ENCODE measurements at places on chromosomes 3 and 15. TPM values are rescaled to one million over a fixed set of nuclear protein-coding genes. Genes with fewer than 3 reads are reported as not detected.

- DNase-seq, result no peak
Measured at GRCh38 chr15:64732156-64732860, 43.1 kb downstream of the RBPMS2 start.

DNA sequence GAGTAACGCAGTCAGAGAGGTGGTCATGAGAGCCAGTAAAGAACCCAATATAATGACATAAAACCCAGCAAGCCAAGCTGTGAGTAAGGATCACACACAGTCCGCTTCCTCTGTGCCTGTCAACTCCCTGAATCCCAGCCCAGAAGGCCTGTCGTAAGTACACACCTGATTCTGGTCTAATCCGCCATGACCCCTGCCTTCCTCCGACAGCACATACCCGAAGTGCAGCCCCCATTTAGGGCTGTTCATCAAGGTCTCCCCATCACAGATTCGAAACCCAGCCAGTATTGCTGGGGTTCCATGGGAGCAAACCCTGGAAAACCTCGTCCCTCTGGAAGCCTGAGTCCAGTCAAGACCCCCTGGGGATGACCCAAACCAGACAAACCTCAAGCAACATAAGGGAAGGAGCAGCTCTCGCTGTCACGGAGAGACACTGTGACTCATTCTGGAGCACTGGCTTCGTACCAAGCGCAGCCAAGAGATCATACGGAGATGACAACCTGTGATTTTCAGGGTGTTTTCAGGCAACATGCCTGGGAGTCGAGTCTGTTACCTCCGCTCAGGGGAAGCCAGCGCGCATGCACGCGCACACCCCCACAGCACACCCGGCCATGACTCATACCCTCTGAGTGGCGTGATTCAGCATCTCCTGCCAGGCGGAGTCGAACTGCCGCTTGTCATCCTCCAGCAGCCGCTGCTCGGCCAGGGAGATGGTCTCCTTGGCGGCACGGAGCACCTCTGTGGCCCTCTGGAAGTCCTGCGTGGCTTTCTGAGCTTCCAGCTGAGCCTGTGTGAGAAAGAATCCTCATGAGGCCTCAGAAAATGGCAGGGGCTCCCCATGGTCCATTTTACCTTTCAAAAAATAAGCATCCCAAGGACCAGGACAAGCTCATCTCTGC lies 63.0 kb downstream of the SH3BP5 start:
- peak; percentile 91 for DNase-seq

DNA sequence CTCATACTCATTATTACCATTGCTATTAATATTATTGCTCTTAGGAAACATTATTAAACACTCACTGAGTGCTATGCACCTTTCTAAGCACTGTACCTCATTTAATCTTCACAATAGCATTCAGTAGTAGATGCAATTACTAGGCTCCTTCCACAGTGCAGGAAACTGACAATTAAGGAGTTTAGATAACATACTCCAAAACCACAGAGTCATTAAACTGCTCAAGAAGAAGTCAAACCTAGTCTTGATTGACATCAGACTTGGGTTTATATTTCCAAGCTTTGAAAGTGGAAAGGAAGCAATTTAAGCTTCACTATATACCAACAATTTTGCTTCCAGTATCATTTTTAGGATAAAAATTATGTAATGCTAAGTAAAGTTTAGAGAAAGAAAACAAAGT lies 490.1 kb upstream of the ARRDC4 start:
- no peak for DNase-seq

MYO5C gene
- 16.3 TPM for total RNA-seq

GRCh38 chr15:63970621-63971426 lies 75.5 kb downstream of the DAPK2 start:
- DNase-seq, result no peak

DNA sequence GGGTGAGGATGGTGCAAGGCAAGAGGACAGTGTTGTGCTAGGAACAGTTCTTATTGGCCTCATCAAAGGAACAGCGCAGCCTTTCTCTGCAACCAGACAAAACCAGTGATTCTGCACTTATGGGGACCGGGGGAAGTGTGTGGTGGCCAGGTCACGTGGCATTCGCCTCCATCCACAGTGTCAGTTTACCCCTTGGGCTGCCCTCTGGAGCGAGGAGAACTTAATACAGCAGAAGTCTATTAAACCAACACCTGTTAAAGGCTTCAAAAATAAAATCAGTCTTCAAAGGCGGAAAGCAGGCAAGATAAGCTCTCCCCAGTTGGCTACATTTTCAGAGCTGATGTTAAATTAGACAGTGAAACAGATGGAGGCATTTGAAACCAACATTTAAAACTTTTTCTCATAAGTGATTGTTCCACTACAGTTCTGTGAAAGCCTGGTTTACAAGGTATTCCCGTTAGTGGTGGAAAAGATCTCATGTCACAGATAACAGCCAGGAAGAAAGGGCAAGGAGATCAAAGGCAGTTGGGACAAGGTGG lies 75.2 kb downstream of the LRIG1 start:
- no peak for DNase-seq

SLC9C1 gene
- 0.94 TPM for total RNA-seq

SLC24A5 gene
- 0.89 TPM for total RNA-seq

GOLGA8T gene
- 1.5 TPM for total RNA-seq

GP5 gene
- 0.09 TPM for total RNA-seq

DNA sequence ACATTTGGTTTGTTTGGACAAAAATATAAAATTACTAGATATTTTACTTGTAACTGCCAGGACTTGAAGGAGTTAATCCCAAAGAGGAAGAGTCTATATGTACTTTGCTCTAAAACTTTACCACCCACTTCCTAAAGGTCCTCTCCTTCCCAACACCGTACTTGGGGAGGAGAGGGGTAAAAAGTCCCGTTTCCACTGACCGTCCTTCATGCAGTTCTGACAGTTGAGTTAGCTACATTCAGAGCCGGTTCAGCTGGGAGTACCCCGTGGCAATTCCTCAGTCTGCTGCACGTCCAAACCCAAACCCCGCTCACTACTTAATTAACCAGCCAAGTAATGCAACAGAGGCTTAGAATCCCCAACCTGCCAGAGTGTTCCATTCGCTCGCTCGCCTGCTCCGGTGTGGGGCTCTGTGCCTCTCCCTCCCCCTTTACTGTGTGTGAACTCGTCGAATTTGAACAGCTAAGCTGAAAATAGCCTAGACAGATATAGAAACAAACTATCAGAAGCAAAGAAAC lies 519.7 kb downstream of the FOXP1 start:
- DNase-seq, result no peak
